ENCODE measurements at places on chromosomes 2 and 18. TPM values are rescaled to one million over a fixed set of nuclear protein-coding genes. Genes with fewer than 3 reads are reported as not detected.

The PAX8 gene
- polyA plus RNA-seq, result 0.87 TPM

The PRSS56 gene
- polyA plus RNA-seq, result not detected

The MAP4K3 gene
- 0.38 TPM for polyA plus RNA-seq

The TUBA4B gene
- polyA plus RNA-seq, result not detected
